Trophoblast cell (in vitro differentiated cells and primary cell): ENCODE measurements at places on chromosomes 5 and 9.

- DNase-seq: peak; percentile 82
Measured at GRCh38 chr9:128249908-128250838, 25.6 kb downstream of the GOLGA2 start.

DNA sequence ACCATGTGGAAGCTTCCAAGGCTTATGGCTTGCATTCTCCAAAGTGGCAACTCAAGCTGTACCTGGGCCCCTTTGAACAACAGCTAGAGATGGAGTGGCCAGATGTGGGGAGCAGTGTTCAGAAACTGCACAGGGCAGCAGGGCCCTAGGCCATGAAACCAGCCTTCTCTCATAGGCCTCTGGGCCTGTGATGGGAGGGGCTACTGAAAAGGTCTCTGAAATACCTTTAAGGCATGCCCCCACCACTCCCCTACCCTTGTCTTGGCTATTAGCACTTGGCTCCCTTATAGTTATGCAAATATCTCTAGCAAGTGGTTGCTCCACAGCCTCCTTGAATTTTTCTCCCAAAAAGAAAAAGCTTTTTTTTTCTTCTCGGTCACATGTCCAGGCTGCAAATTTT lies 1014.6 kb downstream of the DTWD2 start:
- DNase-seq: no peak

DNA sequence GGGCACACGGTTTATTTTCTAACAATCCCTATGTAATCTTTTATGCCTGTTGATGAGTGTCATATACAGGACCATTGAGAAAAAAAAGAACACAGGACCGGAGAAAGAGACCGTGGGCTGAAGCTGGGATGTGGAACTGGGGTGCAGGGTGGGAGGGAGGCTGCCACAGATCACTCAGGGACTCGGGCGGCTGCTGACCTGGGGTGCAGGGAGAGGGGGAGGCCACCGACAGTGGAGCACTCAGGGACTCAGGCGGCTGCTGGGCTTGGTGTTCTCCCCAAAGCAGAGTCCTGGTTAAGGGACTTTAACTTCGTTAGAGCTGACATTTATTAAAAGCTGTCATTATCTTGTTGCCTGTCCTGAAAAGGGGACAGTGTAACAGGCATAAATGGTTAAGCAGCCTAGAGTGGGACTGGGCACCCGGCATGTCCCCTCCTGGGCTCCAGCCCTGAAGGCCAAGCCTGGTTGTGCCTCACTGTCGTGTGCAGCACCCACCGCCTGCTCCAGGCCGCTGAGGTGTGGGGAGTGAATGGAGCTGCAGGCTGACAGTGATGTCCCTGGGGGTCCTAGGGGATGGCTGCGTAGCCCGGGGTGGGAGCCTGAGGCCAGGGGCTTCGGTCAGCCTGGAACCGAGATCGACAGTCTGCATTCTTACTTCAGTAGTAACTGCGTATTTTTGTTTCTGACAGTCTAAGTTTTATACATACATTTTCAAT lies 14.0 kb downstream of the NDUFS6 start:
- DNase-seq: no peak

DNA sequence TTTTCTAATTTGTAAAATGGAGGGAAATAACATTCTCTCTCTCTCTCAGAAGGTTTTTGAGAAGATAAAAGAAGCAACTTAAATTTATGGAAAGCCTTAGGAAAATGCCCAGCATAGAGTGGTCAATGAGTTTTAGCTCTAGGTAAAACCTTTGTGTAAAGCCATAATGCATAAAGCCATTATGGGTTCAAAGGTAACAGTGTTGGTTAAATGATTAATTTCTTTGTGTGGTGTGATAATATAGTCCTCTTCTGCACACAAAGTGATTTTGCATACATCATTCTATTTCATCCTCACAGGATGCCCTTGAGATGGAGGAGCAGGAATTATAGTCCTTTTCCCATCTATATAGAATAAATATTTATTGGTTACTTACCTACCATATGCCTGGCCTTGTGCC lies 602.9 kb downstream of the CSNK1G3 start:
- no peak for DNase-seq

GRCh38 chr9:93569621-93570174 lies 6.7 kb upstream of the PHF2 start:
- DNase-seq: no peak

GRCh38 chr5:172450861-172451695 lies 3.2 kb downstream of the SH3PXD2B start:
- peak; percentile 73 for DNase-seq

- no peak for DNase-seq
Measured at GRCh38 chr5:95619514-95620029, 315 bp upstream of the GPR150 start.

GRCh38 chr5:127671218-127671617 lies 22.3 kb downstream of the CTXN3 start:
- DNase-seq: no peak

DNA sequence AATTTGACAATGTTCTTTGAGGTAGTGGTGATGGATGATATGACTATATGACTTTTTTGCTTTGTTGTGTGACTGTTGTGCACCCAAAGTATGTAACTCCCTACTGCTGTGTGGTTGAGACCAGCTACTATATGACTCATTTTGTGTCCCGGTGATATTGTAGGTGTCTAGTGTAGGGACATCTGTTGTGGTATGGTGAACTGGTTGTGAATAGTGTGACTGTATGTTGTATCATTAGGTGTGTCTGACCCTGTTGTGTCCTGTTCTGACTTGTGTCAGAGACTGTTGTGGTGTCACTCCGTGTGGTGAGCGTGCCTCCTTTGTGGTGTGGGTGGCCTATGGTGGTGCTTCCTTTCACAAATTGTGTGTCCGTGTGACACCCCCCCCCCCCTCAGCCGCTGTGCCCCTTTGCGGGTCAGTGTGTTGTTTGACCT lies 11.2 kb upstream of the CXXC5 start:
- no peak for DNase-seq

DNA sequence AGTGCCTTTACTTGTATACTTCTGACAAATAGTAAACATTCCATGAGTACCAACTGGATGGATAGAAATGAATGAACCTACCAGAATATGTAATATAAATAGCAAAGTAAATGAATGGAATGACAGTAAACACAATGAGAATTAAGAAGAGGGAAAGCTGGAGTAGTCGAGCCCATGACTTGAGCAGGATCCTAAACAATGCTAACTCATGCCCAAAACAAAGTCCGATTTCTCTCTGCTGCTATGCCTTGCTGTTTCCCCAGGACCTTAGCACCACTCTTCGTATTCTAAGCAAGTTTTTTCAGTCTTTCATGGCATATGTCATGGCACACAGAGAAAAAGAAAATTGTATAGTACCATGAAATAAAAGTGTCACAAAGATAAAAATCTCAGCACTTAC lies 1.8 kb downstream of the XPA start:
- DNase-seq: no peak

- DNase-seq: no peak
Measured at GRCh38 chr9:21491756-21492155, 9.6 kb upstream of the IFNE start.

- DNase-seq: no peak
Measured at GRCh38 chr9:94941211-94941875, 214.8 kb downstream of the AOPEP start.

DNA sequence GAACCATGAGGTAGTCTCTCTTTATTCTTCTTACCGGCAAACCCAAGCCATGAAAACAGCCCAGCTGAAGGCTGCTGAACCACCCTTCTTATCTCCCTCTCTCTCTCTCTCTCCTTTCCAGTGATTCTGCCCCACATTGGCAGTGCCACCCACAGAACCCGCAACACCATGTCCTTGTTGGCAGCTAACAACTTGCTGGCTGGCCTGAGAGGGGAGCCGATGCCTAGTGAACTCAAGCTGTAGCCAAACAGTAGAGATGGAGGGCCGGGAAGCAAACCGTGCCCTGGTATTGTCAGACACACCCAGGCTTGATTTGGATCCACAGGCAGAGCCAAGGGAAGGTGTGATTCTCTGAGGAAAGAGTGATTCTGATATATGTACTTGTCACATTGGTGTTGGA lies 14.0 kb downstream of the GRHPR start:
- no peak for DNase-seq

GRCh38 chr5:139688751-139689372 lies 40.7 kb downstream of the CXXC5 start:
- DNase-seq: no peak

GRCh38 chr9:135079018-135079417 lies 8.4 kb upstream of the OLFM1 start:
- DNase-seq: no peak

DNA sequence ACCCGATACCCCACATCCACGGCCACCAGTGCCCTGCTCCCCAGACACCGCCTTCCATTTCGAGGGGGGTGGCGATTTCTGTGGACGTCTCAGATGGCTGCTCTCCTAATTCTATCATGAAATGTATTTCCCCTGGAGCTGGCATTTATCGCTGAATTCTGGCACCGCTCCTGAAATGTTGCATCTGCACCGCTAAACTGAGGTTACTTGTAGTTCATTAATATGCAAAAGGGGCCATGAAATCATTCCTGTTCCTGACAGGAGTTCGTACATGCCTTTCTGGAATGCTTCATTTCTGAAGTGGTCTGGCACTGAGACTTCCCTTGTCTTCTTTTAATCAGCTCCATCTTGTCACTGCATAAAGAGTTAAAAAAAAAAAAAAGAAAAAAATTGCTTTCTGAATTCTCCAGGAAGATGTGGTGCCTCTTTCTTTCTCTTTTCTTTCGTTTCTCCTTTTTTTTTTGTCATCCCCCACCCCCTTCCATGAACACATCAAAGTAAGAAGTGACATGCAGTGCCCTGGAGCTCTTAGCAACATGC lies 97.7 kb upstream of the SMARCA2 start:
- no peak for DNase-seq

DNA sequence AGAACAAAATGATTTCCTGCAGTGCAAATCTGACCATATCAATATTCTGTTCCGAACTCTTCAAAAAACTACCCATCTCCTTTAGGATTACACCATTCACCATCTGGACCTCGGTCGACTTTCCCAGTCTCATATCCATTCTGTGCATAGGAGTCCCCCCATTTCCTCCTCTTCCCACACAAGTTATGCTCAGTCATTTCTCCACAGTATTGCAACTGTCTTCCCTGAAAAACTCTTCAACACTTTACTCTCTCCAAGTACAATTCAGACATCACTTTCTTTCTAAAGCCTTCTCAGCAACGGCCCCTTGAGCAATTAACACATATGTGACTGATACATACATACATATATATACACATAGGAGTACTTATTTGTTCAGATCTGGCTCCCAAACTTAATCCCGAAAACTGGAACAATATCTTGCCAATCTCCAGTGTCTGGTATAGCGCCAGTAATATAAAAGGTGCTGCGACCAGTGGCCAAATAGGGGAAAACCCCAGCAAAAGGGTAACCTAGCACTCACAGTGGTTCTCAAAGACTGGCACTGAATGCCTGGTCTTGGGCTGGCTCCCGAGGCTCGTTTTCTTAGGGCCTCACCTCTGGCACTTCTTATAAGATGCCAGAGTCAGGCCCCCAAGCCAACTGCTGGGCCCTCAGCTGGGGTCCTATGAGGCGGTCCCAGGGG lies 629 bp downstream of the ZBTB26 start:
- DNase-seq: no peak

DNA sequence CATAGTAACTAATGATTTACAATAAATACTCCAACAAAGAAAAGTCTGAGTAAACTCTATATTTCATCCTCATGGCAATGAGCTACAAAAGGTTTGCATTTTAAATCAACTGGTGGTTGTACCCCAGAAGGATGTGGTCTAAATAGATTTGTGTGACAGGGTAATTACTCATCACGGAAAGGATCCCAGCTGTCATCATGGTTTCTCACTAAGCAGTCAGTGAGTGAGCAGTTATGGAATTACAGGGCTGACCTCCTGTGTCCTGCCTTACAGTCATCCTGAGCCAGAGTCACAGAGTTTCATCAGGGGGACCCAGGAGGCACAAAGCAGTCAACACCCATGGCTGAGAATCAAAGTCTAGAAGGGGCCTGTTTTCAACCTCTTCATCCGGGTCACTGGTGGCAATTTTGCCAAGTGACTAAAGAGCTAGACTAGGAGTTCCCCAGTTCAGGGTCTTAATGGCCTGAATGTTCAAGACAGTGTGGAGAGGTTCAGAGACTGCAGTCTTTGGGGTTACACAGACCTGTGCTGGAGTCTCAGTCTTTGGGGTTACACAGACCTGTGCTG lies 210.7 kb upstream of the SLC24A2 start:
- no peak for DNase-seq

GRCh38 chr9:122364117-122364782 lies 6.6 kb upstream of the PTGS1 start:
- DNase-seq: no peak

DNA sequence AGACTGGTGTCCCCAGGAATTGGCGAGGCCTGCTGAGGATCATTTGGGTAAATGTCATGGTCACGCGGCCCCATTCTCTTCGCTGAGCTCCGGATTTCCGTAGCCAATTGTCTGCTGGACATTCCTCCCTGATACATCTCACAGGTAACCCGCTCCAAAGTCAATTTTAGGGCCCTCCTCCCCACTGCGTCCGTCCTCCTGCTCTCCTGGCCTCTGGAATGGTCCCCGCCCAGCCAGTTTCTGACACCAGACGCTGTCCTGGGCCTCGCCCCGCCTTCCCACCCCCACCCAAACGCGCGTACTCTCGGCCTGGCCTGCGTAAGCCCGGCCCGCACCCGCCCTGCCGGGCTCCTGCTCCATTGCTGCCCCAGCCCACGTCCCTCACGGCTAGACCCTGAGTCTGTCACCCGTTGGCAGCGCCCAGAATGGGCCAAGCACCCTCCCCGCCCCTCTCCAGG lies 202.0 kb downstream of the AUH start:
- peak; percentile 22 for DNase-seq

GRCh38 chr5:100430268-100431195 lies 104.6 kb upstream of the FAM174A start:
- peak; percentile 62 for DNase-seq

GRCh38 chr9:20238921-20239320 lies 383.4 kb downstream of the MLLT3 start:
- DNase-seq: no peak

GRCh38 chr9:116952436-116952810 lies 265.3 kb downstream of the TRIM32 start:
- DNase-seq: peak; percentile 73

GRCh38 chr9:101636247-101636646 lies 41.5 kb upstream of the PPP3R2 start:
- no peak for DNase-seq

DNA sequence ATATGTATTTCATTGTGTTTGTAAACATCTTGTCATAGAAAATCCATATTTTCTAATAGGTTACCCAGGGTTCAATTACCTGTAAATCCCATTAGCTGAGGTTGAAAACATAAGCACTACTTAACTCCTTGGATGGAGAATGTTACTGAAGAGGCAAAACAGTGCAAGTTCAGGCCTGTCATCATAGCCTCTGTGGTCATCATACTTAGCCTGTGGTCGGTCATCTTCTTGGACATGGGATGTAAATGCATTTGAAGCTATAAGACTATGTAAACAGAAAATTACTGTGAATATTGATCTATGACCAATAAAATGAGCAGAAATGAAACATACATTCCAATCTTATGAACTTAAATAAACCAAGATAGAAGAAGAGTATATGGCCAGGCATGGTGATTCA lies 164.7 kb downstream of the CHSY3 start:
- no peak for DNase-seq
